Activated CD4-positive, alpha-beta T cell treated with anti-CD3 and anti-CD28 coated beads, Interleukin-2, amount 50 U/mL, for 1 hour (primary cell): ENCODE measurements at places on chromosomes 1 and 21.

- no peak for DNase-seq
Observed at GRCh38 chr1:228216371-228217320, 8.8 kb downstream of the OBSCN start.

DNA sequence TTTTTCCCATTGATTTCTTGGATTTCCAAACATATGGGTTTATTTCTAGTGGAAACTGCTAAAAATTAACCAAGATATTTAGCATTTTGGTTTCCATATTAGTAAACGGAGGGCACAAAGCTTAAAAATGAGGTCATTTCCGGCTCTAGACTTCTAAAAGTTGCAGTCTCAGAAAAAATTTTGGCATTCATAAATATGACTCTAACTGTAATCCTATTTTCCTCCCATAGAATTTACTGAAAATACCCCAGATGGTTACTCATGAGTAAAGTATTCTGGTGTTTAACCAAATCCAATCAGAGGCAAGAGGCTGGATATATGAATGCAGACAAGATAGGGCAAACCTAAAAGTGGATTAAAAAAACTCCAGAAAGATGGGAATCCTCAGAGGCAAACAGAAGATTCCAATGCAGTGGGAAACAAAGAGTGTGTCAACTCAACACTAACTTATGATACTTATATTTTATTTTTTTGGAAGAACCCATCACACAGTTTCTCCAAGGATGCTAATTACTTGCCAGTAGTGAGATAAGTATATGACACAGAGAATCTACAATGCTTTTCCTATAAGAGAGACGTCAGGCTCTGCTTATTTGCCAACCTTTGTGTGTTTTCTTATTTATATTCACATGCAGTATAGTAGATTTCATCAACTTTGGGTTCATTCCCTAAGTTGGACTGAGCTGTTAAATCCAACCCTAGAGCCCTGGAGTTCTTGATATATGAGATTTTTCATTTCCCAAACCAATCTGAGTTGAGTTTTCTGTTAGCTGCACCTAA lies 90.1 kb upstream of the BCL10 start:
- DNase-seq = no peak

DNA sequence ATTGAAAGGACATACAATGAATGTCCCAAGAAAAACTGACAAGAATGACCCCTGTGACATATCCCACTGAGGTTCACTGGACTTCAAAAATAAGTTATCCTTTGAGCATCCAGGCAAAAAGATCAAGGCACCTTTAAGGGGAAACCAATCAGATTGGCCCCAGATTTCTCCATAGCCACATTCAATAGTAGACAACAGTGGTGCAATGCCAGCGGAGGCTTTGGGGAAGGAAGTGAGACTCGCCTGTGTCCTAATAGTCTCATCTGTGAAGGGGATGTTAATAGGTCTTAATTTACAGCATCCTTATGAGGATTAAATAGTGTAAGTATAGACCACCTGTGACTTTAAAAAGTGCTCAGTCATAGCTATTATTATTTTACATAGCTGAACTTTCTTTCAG lies 21.5 kb downstream of the RPL5 start:
- no peak for DNase-seq

DNA sequence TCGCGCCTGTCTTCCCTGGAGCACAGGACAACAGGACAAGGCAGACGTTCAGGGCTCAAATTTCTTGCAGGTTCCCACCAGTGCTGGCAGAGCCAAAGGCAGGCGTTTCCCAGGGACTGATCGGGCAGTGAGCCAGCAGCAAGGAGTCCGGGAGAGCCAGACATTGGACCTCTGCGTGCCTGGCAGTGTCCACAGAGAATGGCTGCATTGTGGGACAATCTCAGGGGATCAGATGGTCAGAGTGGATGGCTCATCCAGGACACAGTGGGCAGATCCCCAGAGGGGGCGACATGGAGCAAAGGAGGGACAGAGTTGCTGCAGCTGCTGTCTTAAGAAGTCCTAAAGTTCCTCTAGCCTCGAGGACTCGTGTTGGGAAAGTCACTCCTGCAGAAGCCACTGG lies 4.6 kb downstream of the TMEM63A start:
- DNase-seq = no peak

DNA sequence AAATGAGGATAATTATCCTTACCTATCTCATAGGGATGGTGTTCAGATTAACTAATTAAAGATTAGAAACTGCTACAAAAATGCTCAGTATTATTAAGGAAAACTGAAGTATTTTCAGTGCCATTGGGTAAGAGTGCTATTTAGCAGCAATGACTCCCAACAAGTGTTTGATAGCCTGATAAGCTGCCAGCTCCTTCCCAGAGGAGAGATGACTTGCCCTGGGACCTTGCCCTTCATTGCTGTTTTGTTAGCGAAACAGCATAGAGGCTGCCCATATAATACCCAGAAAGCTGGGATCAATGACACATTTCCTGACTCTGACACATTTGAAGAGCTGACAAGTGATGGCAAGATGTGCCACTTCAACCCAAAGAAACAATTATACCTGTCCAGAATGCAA lies 592.2 kb downstream of the ADGRL2 start:
- DNase-seq = no peak

GRCh38 chr1:244236721-244237120 lies 185.6 kb downstream of the ZBTB18 start:
- DNase-seq = no peak

DNA sequence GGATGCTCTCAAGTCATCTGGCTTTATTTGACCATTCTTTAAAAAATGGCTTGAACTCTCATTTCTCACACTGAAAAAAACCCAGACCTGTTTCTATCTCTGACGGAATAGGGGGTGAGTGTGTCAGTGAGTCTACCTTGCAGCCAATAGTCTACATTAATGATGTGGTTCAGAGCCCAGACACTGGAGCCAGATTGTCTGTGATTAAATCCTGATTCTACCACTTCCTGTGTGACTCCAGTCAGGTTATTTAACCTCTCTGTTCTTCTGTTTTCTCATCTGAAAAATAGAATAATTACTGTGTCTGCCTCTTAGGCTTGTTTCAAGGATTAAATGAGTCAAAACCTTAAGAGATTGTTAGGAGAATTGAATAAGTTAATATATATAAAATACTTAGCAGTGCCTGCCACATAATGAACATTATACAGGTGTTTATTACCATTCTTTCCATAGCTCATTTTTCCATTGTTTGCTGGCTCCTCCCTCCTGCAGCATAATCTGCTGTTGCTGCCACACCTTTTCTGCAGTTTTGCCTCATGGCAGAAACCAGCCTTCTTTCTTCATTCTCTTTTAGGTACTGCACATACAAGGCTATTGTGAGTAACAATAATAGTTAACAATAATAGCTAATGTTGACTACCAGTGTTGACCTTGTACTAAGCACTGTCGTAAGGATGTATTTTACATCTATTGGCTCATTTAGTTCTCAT lies 157.6 kb upstream of the IVNS1ABP start:
- no peak for DNase-seq

DNA sequence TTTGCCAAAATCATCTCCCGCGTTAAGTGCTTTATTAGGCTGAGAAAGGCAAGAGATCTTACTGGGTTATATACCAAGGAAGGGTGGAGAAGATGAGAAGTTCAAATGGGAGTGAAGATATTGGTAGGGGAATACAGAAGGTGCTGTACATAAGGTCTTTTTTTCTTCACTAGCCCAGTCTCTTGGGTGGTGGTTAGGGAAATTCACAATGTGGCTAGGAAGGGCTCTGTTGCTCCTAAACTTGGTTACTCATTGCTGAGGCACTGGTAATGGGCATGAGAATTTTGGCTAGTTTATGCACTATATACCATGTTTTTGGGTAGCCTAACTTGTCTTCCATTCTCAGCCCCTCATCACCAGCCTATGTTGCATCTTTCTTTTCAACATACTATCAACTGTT lies 50.6 kb downstream of the LHX4 start:
- no peak for DNase-seq
